ENCODE measurements at places on chromosomes 3 and 15.

DNA sequence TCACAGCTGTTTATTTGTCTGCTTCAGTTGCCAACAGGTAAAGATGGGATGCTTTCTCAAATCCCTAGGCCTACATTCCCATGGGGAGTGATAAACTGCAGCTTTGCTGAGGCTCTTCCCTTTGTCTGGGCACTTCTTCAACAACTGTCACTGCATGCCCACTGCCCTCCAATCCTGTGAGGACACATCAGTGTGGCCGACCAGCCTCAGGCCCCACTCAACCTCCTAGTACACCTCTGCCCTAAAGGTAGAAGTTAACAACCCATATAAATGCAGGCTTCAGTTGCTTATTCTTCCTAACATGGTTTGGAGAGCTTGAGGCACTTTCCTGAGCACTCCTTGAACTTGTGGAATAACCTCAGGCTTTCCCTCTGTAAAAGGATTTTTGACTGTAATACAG, 49.6 kb downstream of the ROPN1B start:
- DNase-seq = no peak

- no peak for DNase-seq
Observed at GRCh38 chr3:35919160-35919559, 279.8 kb downstream of the ARPP21 start.

GRCh38 chr3:113231827-113232253, 20.5 kb downstream of the BOC start:
- no peak for DNase-seq

- no peak for DNase-seq
Observed at GRCh38 chr3:133197619-133198018, 159.4 kb downstream of the TMEM108 start.

GRCh38 chr3:73480187-73480672, 144.5 kb downstream of the PDZRN3 start:
- no peak for DNase-seq

- DNase-seq = no peak
Observed at GRCh38 chr3:24953060-24953771, 458.6 kb upstream of the THRB start.

DNA sequence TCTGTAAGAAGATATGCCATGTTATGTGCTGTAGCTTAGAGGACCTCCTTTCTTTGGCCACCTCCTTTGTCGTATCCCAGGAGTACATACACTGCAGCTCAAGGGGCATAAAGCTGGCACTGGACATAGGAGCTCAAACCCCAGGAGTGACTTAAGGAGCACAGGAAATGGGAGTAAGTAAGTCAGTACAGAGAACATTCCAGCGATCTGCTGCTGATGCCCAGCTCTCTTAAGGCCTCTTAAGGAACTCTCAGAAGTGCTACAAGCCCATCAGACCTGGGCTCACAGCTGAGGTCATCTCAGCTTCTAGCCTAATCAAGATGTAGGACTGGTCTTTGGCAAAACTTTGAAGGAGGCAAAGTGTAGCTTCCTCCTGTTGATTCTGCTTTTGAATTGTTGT, 21.6 kb upstream of the ACTL6A start:
- no peak for DNase-seq

DNA sequence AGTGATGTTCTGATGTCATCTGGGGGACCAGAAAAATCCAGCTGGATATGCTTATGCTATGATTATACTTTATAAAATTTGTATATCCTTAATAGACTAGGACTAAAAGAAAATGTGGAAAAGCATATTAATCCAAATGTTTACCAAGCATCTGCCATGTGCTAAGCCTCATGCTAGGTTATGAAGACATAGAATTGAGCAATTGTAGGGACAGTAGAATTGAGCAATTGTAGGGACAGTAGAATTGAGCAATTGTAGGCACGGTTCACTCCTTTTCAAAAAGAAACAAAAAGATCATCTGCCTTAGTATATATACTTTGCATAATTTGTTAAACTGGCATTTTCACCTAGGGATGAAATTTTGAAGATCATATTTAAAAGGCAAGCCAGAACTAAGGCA, 18.3 kb downstream of the ABHD5 start:
- no peak for DNase-seq

GRCh38 chr3:56923526-56924224, 121.9 kb upstream of the ARHGEF3 start:
- DNase-seq = peak; percentile 14

DNA sequence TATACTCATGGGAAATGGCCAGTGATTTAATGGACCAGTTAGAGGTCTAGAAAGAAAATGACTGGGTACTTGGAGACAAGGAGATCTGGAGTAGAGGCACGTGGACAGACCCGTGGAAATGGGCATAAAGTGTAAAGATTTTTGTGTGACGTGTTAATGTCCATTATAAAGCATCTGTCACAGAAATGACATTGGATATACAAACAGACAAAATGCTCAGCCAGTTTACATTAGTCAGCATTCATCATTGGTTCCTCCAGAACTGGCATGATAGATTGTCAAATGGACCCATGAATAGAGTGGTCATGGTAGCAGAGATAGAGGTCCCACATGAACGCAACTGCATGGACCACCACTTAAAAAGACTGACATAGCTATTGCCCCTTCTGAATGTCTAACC, 144.1 kb upstream of the GALNT15 start:
- no peak for DNase-seq

GRCh38 chr3:187587076-187587475, 83.1 kb downstream of the SST start:
- no peak for DNase-seq

- DNase-seq = no peak
Observed at GRCh38 chr15:33808720-33809457, 159.4 kb upstream of the CHRM5 start.

- no peak for DNase-seq
Observed at GRCh38 chr3:187287256-187287655, 4.3 kb downstream of the MASP1 start.

GRCh38 chr3:170889132-170889531, 19.1 kb upstream of the RPL22L1 start:
- no peak for DNase-seq
